ENCODE measurements at places on chromosomes 11 and 22. TPM values are rescaled to one million over a fixed set of nuclear protein-coding genes. Genes with fewer than 3 reads are reported as not detected.
A peak's percentile ranks its signal among the peaks of the same experiment; 100 is the strongest.

GRCh38 chr11:39712581-39712980, 1746.9 kb downstream of the LRRC4C start:
- no peaks in the 10 kb centered on the region for H3K36me3 ChIP-seq
- H3K4me3 ChIP-seq, result no peak overlapping the region
- H3K27ac ChIP-seq, result no peak overlapping the region
- no peak for DNase-seq
- no peaks in the 10 kb centered on the region for H3K27me3 ChIP-seq
- H3K4me1 ChIP-seq, result no peaks in the 10 kb centered on the region

GRCh38 chr11:123371506-123372297, 58.4 kb upstream of the GRAMD1B start:
- H3K27me3 ChIP-seq, result no peaks in the 10 kb centered on the region
- H3K27ac ChIP-seq, result no peak overlapping the region
- no peak for DNase-seq
- H3K4me1 ChIP-seq, result peaks cover 25% of the 10 kb centered on the region
- H3K4me3 ChIP-seq, result no peak overlapping the region

GRCh38 chr11:15127341-15127740, 12.6 kb downstream of the INSC start:
- H3K27ac ChIP-seq, result no peak overlapping the region
- no peaks in the 10 kb centered on the region for H3K4me1 ChIP-seq
- H3K4me3 ChIP-seq, result no peak overlapping the region
- H3K36me3 ChIP-seq, result no peaks in the 10 kb centered on the region
- DNase-seq, result no peak
- peaks cover 62% of the 10 kb centered on the region for H3K27me3 ChIP-seq

The B4GALNT4 gene
- total RNA-seq, result not detected

DNA sequence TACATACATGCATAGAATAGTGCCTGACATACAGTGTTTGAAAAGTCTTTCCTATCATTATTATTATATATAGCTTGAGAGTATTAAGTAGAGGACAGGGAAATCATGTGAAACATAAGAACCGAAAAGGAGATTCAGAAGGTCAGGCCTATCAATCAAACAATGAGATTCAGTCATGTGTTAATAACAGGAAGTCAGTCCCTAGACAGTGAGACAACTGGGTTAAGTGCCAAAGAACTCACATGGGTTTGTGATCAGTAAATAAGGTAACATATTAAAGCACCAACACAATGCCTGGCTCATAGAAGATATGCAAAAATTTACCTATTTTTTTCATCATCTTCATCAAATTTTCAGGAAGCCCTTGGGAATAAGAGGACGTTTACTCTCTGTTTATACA, 174.3 kb upstream of the FAT3 start:
- H3K27me3 ChIP-seq, result no peaks in the 10 kb centered on the region
- no peak overlapping the region for H3K27ac ChIP-seq
- no peak overlapping the region for H3K4me3 ChIP-seq
- no peak for DNase-seq
- H3K36me3 ChIP-seq, result no peaks in the 10 kb centered on the region

GRCh38 chr11:93295921-93296575, 34.5 kb upstream of the DEUP1 start:
- no peaks in the 10 kb centered on the region for H3K27me3 ChIP-seq
- no peak for DNase-seq
- no peak overlapping the region for H3K27ac ChIP-seq
- no peak overlapping the region for H3K4me3 ChIP-seq
- no peaks in the 10 kb centered on the region for H3K4me1 ChIP-seq

DNA sequence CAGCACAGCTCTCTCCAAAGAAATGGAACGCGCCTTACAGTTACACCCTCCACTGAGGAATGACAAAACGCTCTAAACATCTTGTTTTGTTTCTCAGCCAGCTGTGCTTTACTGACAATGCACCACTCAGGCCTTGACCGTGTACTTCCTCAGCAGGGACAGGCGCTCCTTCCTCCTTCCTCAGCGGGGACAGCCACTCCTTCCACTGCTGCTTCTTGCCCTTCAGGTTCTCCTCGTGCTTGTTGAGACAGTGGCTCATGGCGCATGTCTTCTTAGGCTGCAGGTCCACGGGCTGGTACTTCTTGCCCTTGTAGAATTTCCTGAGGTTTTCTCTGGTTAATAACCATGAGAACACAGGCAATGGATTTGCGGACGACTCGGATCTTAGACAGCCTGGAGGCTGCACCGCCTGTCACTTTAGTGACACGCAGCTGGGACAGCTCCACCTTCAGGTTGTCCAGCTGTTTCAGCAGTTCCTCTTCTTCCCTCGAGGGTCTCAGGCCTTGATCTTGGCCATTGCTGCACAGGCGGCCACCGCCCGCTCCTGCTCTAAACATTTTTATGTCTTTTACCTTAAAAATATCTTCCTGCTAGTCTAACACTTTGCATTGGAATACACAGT, 613.8 kb downstream of the BRD1 start:
- H3K27me3 ChIP-seq, result no peaks in the 10 kb centered on the region
- no peaks in the 10 kb centered on the region for H3K36me3 ChIP-seq
- H3K4me3 ChIP-seq, result no peak overlapping the region
- no peaks in the 10 kb centered on the region for H3K4me1 ChIP-seq
- DNase-seq, result peak; percentile 33

- H3K4me3 ChIP-seq, result no peak overlapping the region
- DNase-seq, result no peak
- no peaks in the 10 kb centered on the region for H3K36me3 ChIP-seq
Observed at GRCh38 chr11:131350872-131351271, 19.5 kb upstream of the NTM start.

DNA sequence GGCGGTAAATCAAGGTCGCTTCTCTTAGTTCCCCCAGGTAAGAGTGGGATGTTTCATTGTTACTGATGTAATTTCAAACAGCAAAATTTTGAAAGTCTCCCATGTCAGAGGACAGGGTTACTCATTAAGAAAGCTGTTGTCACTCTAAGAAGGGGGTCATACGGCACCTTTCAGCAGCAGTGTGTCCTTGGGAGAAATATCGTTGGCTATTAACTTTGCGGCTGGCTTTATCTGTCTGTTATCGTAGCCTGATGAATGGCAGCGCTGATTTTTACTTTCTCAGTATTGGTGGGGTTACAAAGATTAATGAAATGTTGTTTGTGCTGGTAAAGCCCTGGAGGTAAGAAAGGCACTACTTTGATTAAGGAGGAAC, 27.5 kb upstream of the FBXO3 start:
- no peak for DNase-seq

The EHF gene
- 0.07 TPM for total RNA-seq

The CSF2RB gene
- 3.0 TPM for total RNA-seq

The OMP gene
- total RNA-seq, result not detected

DNA sequence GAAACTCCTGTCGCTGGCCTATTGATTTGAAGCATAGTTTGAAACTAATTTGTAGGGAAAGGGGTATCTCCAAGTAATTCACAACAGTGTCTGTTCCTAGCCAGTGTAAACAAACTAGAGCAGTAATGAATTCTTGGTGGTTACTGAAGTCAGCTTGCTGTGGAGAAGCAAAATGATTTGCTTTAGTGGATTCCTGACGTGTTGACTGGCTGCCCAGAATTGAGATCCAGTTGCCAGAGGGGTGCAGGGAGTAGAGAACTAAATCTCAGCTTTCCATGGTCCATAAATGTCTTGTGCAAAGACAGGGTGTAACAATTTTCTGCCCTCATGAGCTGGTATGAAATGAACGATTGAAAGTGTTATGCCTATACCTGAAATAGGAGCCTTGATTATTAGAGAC, 382.5 kb upstream of the KIRREL3 start:
- no peaks in the 10 kb centered on the region for H3K36me3 ChIP-seq
- no peak for DNase-seq
- no peak overlapping the region for H3K27ac ChIP-seq
- H3K4me1 ChIP-seq, result no peaks in the 10 kb centered on the region
- H3K27me3 ChIP-seq, result no peaks in the 10 kb centered on the region
- no peak overlapping the region for H3K4me3 ChIP-seq
